Spinal cord (tissue), 10 donors: ENCODE measurements at places on chromosomes 3 and 15.
A peak's percentile ranks its signal among the peaks of the same experiment; 100 is the strongest.

DNA sequence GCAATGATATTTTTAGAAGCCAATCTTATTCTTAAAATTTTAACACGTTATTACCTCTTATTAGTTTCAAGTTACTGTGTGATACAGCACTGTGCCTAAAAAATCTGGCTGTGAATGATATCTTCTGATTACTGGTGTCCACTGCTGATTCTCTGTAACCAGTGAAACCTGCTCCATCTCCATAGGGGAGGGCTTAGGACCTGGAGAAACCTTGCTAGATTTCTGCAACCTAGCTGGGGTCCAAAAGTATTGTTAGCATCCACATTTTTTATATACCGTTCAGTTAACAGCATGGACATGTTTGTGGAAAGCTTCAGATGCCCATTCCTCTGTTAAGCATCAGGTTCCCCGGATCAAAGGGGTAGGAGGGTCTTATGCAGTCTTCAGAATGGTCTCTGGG is 193.9 kb upstream of the TOPAZ1 start:
- no peak for DNase-seq

DNA sequence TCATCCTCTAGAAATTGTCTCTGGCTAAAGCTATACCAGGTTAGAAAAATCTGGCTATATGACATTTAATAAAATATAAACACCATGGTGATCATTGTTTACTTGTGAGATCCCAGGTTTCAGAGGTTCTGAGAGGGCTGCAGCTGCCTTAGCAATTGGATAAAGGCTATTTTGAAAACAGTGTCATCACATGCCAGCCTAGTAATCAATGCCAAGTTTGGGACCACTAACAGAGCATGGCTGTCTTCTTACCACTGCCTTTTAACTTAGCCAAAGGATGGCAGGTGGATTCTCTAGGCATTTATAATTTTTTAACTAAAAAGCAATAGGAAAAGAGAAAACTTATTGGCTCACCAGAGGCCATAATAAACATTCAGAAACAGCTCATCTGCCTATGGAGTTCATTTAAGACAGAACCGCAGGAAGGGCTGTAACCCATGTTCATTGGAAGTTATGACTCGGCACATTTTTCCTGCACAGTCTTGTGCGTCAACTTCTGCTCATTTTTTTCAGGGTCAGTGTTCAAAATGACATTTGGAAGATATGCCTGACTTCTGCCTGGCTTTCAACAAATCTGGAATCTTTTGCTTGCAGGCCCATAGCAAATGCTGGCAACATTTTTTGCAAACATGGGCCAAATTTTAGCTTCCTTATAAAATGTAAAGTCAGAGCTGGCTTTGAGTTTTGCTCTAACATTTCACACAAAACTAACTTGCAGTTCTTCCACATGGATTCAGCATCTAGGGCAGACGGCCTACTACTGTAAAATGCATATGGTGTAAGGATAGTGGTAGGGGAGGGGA is 476.0 kb upstream of the TBL1XR1 start:
- peak; percentile 54 for DNase-seq

- DNase-seq: no peak
These were observed 15.0 kb downstream of the UACA start for GRCh38 chr15:70748281-70748747.

- no peak for DNase-seq
These were observed 18.8 kb downstream of the SEC61A1 start for GRCh38 chr3:128070898-128071591.

GRCh38 chr3:128415773-128416577 is 50.7 kb downstream of the DNAJB8 start:
- DNase-seq: no peak

DNA sequence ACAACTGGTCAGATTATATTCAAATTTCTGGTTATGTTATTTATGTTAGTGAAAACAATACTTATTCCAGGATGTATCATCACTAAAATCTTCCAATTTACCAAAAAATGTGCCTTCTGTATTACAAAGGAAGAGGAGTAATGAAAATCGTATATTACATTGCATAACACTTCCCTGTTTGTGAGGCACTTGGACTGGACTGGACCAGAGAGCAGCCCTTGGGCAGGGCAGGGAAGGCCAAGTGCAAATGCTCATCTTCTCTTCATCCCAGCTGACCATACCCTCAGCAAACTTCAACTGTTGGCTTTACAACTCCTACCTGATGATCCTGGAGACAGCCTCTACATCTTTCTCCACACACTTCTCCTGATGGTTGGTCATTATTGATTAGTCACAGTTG is 285.7 kb upstream of the MME start:
- DNase-seq: no peak

GRCh38 chr3:40120806-40121205 is 188.7 kb upstream of the EIF1B start:
- DNase-seq: peak; percentile 33

DNA sequence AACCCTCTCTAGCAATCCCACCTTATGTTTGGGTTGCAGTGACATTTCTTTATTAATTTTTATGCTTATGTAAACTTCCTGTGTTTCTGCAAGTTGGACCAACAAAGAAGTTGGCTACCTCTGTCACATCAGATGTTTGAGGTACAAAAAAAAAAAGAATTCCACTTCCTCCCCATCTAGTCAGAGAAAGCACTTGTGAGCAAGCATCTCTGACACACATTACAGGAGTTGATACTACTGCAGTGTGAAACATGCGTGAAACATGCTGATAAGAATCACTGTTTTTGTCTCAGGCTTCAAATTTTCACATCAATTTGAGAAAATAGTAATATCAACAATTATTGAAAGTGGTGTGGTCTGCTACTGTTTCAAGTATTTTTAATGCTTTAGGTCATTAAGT is 1.3 kb downstream of the SCAANT1 start:
- DNase-seq: no peak

DNA sequence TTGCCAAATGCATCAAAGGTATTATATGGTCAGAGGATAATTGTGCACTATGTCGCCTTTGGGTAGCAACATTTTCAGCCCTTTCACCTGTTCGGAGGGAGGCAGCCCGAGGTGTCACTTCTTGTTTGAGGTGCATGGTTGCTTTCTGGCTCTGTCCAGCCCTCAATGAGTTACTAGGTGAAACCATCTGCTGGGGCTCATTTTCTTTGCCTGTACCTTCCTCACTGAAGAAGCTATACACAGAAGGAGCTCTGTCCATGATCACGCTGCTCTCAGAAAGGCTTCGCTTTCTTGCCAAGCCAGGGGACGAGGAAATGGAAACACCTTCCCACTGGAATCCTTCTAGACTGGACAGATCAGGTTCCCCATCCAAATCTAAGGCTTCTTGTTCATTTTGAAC is 42.7 kb downstream of the ZNF106 start:
- no peak for DNase-seq

- peak; percentile 51 for DNase-seq
These were observed 32.6 kb downstream of the MAGEF1 start for GRCh38 chr3:184679056-184679816.

- no peak for DNase-seq
These were observed 869.5 kb downstream of the SI start for GRCh38 chr3:164208821-164209220.

GRCh38 chr3:9122732-9123364 is 126.6 kb downstream of the SRGAP3 start:
- no peak for DNase-seq

DNA sequence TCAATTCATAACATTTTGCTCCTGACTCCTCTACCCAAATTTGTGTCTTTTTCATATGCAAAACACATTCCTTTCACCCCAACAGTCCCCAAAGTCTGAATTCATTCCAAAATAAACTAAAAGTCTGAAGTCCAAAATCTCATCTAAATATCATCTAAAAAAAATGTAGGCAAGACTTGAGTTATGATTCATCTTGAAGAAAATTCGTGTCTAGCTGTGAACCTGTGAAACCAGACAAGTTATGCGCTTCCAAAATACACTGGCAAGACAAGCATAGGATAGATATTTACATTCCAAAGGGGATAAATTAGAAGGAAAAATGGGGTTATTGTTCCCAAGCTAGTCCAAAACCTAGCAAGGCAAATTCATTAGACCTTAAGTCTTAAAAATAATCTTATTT is 1302.0 kb upstream of the GBE1 start:
- DNase-seq: no peak

GRCh38 chr15:60525341-60526039 is 46.5 kb upstream of the ICE2 start:
- DNase-seq: no peak

DNA sequence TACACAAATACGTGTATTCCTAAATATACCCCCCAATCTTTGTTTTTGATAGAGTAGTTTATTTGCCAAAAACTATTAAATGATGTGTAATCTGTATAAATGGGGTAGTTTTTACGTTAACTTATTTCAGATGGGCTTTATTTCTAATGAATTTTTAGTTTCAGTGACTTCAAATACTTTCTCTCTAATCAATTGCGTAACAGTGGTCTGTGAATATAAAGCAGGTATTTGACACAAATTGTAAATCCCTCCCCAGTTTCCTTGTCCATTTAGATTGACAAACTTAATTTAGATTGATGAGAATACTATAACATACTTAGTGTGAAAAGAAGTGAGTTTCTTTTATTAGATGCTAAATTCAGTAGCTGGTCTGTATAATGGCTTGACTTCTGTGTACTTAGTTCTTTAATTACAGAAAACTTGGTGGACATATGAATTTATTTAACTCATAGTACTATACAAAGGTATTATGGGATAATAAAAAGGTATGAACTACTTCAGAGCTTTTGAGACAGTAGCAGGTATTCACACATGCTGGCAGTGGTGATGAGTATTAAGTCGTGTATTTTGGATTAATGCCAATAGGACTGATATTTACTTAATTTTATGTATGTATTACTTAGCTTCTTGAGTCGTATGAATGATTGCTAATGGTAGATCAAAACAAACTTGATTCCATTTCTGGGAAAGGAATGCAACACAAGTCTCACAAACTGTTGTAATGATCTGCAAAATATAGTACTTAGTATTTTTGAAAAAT is 81.6 kb downstream of the STT3B start:
- DNase-seq: no peak

DNA sequence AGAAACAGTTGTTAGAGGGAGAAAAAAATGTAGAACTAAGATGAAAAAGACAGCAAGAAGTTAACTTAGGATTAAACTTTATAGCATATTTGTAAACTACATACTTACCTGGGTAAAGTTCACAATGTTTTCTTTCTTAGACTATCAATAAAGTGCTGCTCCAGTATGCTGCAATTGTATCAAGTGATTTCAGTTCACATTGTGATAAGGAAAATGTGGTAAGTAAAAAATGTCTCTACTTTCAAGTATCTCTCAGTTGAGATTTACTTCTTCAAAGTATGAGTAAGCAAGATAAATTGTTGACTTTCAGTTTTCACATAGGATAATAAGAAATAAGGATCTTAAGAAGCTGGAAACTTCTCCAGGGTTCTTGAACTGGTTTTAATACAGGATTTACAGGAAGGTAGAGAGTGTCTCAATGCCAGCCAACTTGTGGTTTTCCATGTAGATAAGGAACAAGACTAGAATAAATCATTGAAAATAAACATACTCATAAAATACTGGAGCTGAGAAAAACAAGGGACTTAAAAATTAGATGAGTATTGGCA is 528.8 kb downstream of the UNC13C start:
- no peak for DNase-seq

- DNase-seq: peak; percentile 51
These were observed at the start of gene PLOD2 for GRCh38 chr3:146160964-146161662. Gene PLOD2, minus strand, starts transcription at chr3:146161184. Its CDS starts 195 bp downstream, at chr3:146160989.

- no peak for DNase-seq
These were observed 13.1 kb upstream of the ETV5 start for GRCh38 chr3:186121968-186122367.

GRCh38 chr3:38039899-38040261 is 872 bp downstream of the DLEC1 start:
- peak; percentile 57 for DNase-seq

DNA sequence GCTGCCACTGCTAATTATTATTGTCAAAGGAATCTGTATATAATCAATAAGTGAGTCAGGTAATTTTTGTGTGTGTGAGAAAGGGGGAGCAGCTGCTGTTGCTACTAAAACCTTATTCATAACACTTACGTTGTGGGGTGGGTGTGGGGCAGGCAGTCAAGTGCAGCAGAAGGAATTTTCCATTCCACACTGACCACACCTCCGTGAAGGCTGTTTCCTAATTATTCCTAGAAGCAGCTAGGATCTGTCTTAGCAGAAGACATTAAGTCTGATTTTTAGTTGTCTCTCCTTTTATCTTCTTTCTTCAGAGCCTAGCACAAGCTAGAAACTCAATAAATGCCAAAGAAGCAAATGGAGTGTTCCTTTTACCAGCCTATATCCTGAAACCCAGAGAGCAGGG is 4.0 kb upstream of the U2SURP start:
- no peak for DNase-seq

- no peak for DNase-seq
These were observed 63.6 kb upstream of the THBS1 start for GRCh38 chr15:39517122-39517855.

- DNase-seq: no peak
These were observed 93.1 kb downstream of the AKAP13 start for GRCh38 chr15:85473455-85473854.

- DNase-seq: no peak
These were observed 115.0 kb downstream of the FOXP1 start for GRCh38 chr3:71468311-71469137.

- no peak for DNase-seq
These were observed 227.7 kb downstream of the ZNF621 start for GRCh38 chr3:40752492-40752891.

DNA sequence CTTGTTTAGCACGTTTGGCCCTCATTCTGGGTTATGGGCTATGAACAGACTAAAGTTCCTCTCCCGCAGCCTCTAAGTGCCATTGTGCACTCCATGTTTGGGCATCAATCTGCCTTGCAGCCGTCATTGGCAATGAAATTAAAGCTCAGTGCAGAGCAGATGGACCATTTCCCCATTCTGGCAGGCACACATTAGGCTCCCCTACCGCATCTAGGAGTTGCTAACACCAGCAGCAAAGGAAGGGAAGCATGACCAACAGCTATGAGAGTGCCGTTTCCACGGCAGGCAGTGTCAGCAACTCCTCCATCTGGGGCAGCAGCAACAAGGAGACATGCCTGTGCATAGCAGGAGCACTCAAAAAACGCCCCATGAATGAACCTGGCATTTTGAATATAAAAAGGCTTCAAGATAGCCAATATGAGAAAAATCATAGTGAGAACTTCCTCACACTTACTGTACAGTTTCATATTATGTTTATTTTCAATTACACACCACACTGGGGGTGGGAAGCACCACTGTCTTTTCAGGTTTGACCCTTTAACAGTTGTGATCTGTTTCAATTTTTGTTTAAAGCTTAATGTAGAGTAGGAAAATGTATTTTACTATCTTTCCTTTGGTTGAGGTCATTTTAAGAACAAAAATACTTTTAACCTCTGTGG is 218.7 kb downstream of the KCNMB2 start:
- peak; percentile 92 for DNase-seq

GRCh38 chr15:78147566-78147965 is 1.6 kb upstream of the IDH3A start:
- DNase-seq: no peak
